ENCODE measurements at places on chromosomes 7 and 10.

DNA sequence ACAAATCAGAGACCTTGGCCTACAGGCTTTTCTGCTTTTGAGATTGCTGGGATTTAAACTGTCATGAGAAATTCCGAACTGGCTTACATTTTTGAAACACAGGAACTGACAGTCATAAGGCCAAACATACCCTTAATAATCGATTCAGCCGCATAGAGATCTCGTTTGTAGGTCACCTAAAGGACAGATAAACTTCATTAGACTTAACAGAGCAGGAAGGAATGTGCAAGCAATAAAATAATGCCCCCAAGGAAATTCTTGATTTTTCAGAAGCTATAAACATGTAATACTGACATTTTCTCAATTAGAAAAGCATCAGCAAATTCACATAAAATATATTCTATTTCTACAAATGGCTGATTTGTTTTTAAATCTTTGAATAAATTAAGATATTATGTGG is 120.0 kb downstream of the CRPPA start:
- DNase-seq = no peak

GRCh38 chr10:71281646-71282322 is 37.3 kb upstream of the SLC29A3 start:
- no peak for DNase-seq

DNA sequence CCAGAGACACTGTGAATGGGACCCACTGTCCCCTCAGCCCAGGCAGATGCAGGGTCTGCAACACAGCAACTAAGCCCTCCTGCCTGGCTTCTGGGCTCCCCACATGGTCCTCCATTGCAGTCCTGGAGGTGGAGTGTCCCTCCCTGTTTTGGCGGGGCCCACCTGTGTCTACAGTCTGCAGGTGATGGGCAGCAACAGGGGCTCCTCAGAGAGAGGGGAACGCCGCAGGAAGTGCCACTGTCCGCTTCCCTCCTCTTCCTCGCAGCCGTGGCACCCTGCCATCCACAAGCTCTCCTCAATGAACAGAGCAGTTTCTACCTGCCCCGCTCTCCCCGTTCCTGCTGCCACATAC is 9.3 kb downstream of the CAMK2G start:
- DNase-seq = no peak

GRCh38 chr7:71131256-71132126 is 453 bp upstream of the GALNT17 start:
- DNase-seq = no peak

- no peak for DNase-seq
Observed at GRCh38 chr10:49131507-49132361, 2.1 kb downstream of the FAM170B start.

- no peak for DNase-seq
Observed at GRCh38 chr7:128737867-128738385, 1.2 kb upstream of the CALU start.

All from lower lobe of right lung (tissue), 2 donors.